Activated naive CD4-positive, alpha-beta T cell treated with anti-CD3 and anti-CD28 coated beads for 36 hours (primary cell): ENCODE measurements at places on chromosomes 2 and 18. TPM values are rescaled to one million over a fixed set of nuclear protein-coding genes. Genes with fewer than 3 reads are reported as not detected.

Gene R3HDM1
- 61.9 TPM for total RNA-seq

Gene CAVIN2
- not detected for total RNA-seq

Gene RAB27B
- 0.52 TPM for total RNA-seq

Gene PRPF40A
- total RNA-seq: 128 TPM

Gene TWSG1
- total RNA-seq: 4.9 TPM

Gene ABCB11
- total RNA-seq: not detected

Gene ASB18
- not detected for total RNA-seq

Gene HTR2B
- total RNA-seq: not detected

Gene SH3BP4
- 0.42 TPM for total RNA-seq

Gene RNF152
- 0.17 TPM for total RNA-seq

Gene HOXD8
- not detected for total RNA-seq

Gene MC4R
- total RNA-seq: not detected

Gene PASK
- 72.0 TPM for total RNA-seq

Gene TUBB8B
- not detected for total RNA-seq

Gene GRP
- total RNA-seq: not detected

Gene FOSL2
- total RNA-seq: 110 TPM

Gene RRM2
- 514 TPM for total RNA-seq

Gene ALS2
- total RNA-seq: 9.4 TPM

Gene VAMP5
- total RNA-seq: 21.8 TPM

Gene KCNIP3
- not detected for total RNA-seq

Gene REV1
- 32.3 TPM for total RNA-seq

Gene HDHD2
- total RNA-seq: 33.9 TPM

Gene GPR155
- 9.2 TPM for total RNA-seq

Gene TANK
- 48.6 TPM for total RNA-seq

Gene C2orf49
- total RNA-seq: 15.6 TPM

Gene SLC4A3
- not detected for total RNA-seq

Gene TRIM43
- not detected for total RNA-seq

Gene ASXL2
- 25.2 TPM for total RNA-seq

Gene NBAS
- 45.5 TPM for total RNA-seq

Gene DOK1
- 12.3 TPM for total RNA-seq

Gene EGR4
- total RNA-seq: 0.07 TPM

Gene PHLPP1
- total RNA-seq: 6.5 TPM

Gene PAX3
- total RNA-seq: not detected

Gene MYO7B
- total RNA-seq: 0.37 TPM

Gene TEX44
- not detected for total RNA-seq

Gene PRKAG3
- not detected for total RNA-seq

Gene OR6B2
- total RNA-seq: not detected

Gene PLGLB1
- total RNA-seq: not detected

Gene INHBB
- total RNA-seq: not detected

Gene CREB1
- 97.7 TPM for total RNA-seq

Gene OTOF
- 0.45 TPM for total RNA-seq

Gene MERTK
- total RNA-seq: 0.57 TPM

Gene ATP5F1A
- total RNA-seq: 467 TPM

Gene ITGB6
- total RNA-seq: not detected

Gene PDK1
- total RNA-seq: 31.9 TPM

Gene CHRNG
- not detected for total RNA-seq

Gene ACVR1C
- 3.5 TPM for total RNA-seq

Gene RAB31
- total RNA-seq: 0.38 TPM

Gene CDCA7
- 74.7 TPM for total RNA-seq

Gene EFHD1
- 1.3 TPM for total RNA-seq

Gene ELOA2
- not detected for total RNA-seq
